Gastroesophageal sphincter (tissue), 4 donors: ENCODE measurements at places on chromosomes 1 and 21. TPM values are rescaled to one million over a fixed set of nuclear protein-coding genes. Genes with fewer than 3 reads are reported as not detected.
A peak's percentile ranks its signal among the peaks of the same experiment; 100 is the strongest.

DNA sequence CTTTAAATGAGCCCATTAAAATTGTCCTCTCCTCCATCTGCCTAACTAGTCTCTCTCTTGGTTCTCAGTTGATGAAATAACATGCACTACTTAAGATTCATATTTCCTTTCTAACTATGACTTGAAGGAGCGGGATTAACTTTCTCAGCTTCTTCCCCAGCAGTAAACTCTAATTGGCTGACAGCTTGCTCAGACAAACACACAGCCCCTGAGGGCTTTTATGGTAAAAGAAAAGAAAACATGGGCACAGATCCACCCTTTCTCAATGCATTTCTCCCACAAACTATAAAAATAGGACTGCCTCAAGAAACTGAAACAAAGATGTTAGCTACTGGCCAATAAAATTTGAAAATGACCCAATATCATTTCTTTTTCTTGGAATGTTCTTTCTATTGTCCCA, 703.1 kb downstream of the ADGRL2 start:
- no peak overlapping the region for H3K4me3 ChIP-seq
- H3K27ac ChIP-seq = no peak overlapping the region
- ATAC-seq = no peak

DNA sequence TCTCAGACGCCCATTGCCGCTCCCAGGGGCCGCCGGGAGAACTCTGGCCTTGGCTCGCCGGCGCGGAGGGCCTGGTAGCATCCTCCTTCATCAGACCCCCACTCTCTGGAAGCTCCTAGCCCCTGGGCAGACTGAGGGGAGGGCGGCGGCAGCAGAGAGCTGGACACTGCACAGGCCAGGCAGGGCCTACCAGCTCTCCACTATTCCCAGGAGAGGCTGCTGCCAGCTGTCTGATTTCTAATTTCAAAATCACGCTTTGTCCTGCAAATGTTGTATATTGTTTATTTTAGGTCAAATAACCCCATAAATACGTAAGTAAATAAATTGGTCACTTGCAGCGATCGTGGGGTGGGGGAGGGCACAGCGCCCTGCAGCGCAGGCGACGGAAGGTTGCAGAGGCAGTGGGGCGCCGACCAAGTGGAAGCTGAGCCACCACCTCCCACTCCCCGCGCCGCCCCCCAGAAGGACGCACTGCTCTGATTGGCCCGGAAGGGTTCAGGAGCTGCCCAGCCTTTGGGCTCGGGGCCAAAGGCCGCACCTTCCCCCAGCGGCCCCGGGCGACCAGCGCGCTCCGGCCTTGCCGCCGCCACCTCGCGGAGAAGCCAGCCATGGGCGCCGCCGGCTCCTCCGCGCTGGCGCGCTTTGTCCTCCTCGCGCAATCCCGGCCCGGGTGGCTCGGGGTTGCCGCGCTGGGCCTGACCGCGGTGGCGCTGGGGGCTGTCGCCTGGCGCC, at the start of gene MTARC1:
TSS of gene MTARC1 (plus strand) at position 577 of the 732 bp plus-strand sequence. CDS start at position 609, 32 bp downstream.
- ATAC-seq = peak; percentile 75
- peaks cover 33% of the 10 kb centered on the region for H3K36me3 ChIP-seq
- peak within 1 kb of the TSS; percentile 78 for H3K4me3 ChIP-seq
- H3K4me1 ChIP-seq = peaks cover 6% of the 10 kb centered on the region
- H3K27ac ChIP-seq = peak within 1 kb of the TSS; percentile 48

GRCh38 chr1:41629141-41629540, 144.7 kb upstream of the EDN2 start:
- ATAC-seq = no peak
- no peak overlapping the region for H3K4me3 ChIP-seq
- no peaks in the 10 kb centered on the region for H3K27me3 ChIP-seq
- no peaks in the 10 kb centered on the region for H3K36me3 ChIP-seq
- H3K4me1 ChIP-seq = peaks cover 13% of the 10 kb centered on the region

The RSBN1 gene
- total RNA-seq = 20.9 TPM

The SELL gene
- 2.1 TPM for total RNA-seq

DNA sequence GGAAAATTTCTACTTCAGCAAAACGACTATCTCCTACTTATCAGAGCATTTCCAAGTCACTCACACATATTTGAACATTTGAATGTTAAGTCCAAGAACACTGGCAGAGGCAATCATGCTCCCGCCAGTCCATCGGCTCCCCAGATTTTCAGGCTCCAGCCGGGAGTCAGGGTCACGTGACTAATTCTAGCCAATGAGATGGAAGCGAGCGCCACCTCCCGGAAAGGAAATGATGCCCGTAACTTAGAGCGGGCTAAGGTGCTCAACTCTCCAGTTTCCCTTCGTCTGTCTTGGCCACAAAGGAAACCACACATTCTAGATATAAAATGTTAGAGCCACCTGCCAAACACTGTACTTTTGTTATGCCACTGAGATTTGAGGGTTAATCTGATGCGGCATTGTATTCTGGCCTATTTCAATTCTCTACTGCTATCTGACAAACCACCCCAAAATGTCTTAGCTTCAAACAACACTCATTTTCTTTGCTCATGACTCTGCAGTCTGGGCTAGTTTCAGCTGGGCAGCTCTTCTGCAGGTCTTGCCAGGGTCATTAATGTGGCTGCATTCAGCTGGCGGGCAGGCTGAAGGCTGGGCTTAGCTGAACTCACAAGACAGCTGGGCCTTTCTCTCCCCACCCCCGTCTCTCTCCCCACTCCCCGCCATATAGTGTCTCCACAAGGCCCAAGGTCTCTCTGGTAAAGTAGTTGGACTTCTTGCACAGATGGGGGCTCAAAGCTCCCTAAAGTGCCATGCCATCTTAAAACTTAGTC, 16.5 kb upstream of the LHX4 start:
- no peaks in the 10 kb centered on the region for H3K36me3 ChIP-seq
- H3K27ac ChIP-seq = no peak overlapping the region
- H3K4me1 ChIP-seq = no peaks in the 10 kb centered on the region
- peaks cover 15% of the 10 kb centered on the region for H3K27me3 ChIP-seq
- no peak overlapping the region for H3K4me3 ChIP-seq

- peak overlapping the region; percentile 84 for H3K4me3 ChIP-seq
- peaks cover 7% of the 10 kb centered on the region for H3K4me1 ChIP-seq
- no peaks in the 10 kb centered on the region for H3K27me3 ChIP-seq
- H3K36me3 ChIP-seq = no peaks in the 10 kb centered on the region
Observed at GRCh38 chr21:37367336-37367702, 746 bp downstream of the DYRK1A start.

- no peak overlapping the region for H3K4me3 ChIP-seq
- H3K4me1 ChIP-seq = peaks cover 3% of the 10 kb centered on the region
- H3K27me3 ChIP-seq = no peaks in the 10 kb centered on the region
- H3K27ac ChIP-seq = no peak overlapping the region
- H3K36me3 ChIP-seq = no peaks in the 10 kb centered on the region
Observed at GRCh38 chr1:112692681-112693080, 14.2 kb downstream of the RHOC start.

DNA sequence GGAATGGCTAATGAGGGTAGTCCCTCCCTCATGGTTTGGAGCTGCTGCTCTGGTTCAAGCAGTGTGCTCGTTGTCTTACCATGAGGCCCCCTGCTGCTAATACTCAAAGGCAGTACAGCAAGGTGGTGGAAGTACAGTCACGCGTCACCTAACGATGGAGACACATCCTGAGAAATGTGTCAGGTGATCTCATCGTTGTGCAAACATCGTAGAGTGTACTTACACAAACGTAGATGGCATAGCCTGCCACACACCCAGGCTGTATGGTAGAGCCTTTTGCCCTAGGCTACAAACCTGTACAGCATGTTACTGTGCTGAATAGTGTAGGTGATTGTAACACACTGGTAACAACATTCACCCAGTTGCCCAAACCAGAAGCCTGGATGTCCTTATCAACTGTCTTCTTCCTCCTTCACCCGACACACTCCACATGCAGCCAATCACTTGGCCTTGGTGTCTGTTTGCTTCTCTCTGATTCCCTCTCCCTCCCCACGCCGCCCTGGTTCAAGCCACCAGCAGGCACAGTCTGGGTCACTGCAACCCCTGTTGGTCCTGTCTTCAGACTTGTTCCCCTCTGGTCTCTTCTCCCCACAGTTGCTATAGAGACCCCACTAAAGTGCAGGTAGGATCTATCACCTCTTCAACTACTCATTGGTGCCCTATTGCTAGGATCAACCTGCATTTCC, 6.0 kb upstream of the KCNA2 start:
- no peaks in the 10 kb centered on the region for H3K36me3 ChIP-seq
- H3K27me3 ChIP-seq = peaks cover 88% of the 10 kb centered on the region
- H3K4me3 ChIP-seq = no peak overlapping the region
- H3K27ac ChIP-seq = no peak overlapping the region
- H3K4me1 ChIP-seq = peaks cover 11% of the 10 kb centered on the region
- no peak for ATAC-seq

GRCh38 chr1:1601564-1602303, 1.8 kb upstream of the FNDC10 start:
- no peak overlapping the region for H3K27ac ChIP-seq
- H3K27me3 ChIP-seq = peaks cover 84% of the 10 kb centered on the region

The PLEKHM2 gene
- total RNA-seq = 32.1 TPM

- H3K36me3 ChIP-seq = no peaks in the 10 kb centered on the region
- no peak for ATAC-seq
- peaks cover 9% of the 10 kb centered on the region for H3K4me1 ChIP-seq
- H3K27ac ChIP-seq = no peak overlapping the region
Observed at GRCh38 chr21:44511219-44511937, 28.6 kb downstream of the KRTAP10-1 start.

DNA sequence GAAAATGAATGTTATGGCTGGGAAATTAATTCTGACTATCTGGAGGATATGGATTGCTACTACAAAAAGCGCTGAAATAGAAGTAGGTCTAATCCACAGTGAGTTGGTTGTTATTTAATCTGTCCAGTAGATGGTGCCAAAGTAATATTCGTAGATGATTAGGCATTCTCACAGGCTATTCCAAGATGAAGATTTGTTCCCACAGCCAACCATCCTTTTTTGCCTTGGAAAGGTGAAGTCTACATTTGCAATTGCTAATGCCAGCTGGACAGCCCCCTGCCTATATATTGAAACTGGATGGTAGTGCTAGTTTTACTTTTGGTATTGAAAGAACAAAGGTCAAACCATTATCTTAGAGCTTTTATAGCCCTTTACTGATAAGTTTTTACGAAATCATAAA, 43.8 kb downstream of the RBM11 start:
- no peaks in the 10 kb centered on the region for H3K4me1 ChIP-seq
- ATAC-seq = no peak
- no peak overlapping the region for H3K4me3 ChIP-seq
- no peaks in the 10 kb centered on the region for H3K36me3 ChIP-seq
- H3K27ac ChIP-seq = no peak overlapping the region

The TTC22 gene
- total RNA-seq = 0.93 TPM

- ATAC-seq = no peak
- no peak overlapping the region for H3K27ac ChIP-seq
- peaks cover 18% of the 10 kb centered on the region for H3K4me1 ChIP-seq
- H3K36me3 ChIP-seq = no peaks in the 10 kb centered on the region
Observed at GRCh38 chr1:116166011-116166571, 54.9 kb downstream of the MAB21L3 start.

DNA sequence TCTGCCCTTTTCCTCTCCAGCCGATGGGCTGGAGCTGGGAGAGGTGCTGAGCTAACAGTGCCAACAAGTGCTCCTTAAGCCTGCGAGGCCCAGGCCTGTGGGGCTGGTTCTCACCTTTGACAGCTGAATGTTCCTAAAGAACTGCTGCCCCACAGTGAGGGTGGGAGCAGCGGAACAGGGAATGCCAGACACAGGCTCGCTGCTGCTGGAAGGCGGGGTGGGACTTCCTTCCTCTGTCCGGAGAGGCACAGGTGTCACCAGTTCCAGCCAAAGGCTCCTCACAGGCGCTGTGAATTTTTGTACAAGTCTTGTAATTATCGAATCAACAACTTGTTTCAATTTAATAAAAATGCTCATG, 47.1 kb downstream of the COQ8A start:
- H3K27me3 ChIP-seq = no peaks in the 10 kb centered on the region
- no peaks in the 10 kb centered on the region for H3K36me3 ChIP-seq
- no peak overlapping the region for H3K27ac ChIP-seq
- ATAC-seq = no peak

DNA sequence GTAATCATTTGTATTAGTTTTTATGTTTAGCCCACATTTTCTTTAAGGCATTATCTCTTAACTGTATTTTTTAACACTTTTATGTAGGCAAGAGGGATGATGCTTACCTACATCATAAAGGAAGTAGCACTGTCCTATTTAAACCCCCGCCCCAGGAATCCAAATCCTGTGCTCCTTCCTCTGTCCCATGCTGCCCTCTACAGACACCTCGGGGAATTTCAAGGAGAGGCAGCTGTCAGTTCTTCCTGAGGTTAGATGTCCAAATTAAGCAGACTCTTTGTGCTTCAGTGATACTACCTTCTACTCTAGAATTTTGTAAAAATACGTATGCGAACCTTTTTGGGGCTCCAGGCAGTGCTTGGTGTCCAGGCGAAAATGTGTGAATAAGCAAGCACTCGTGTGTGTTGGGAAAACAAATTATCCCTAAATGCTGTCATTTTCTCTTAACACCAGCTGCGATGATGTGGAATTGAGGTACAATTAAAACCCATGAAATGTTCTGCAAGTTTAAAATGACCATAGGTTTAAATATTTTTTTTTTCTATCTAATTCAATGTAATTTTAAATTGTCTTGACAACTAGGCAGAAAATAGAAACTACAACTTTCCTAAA, 19.2 kb downstream of the CRCT1 start:
- no peaks in the 10 kb centered on the region for H3K4me1 ChIP-seq
- no peak for ATAC-seq
- peaks cover 25% of the 10 kb centered on the region for H3K27me3 ChIP-seq
- no peak overlapping the region for H3K4me3 ChIP-seq

DNA sequence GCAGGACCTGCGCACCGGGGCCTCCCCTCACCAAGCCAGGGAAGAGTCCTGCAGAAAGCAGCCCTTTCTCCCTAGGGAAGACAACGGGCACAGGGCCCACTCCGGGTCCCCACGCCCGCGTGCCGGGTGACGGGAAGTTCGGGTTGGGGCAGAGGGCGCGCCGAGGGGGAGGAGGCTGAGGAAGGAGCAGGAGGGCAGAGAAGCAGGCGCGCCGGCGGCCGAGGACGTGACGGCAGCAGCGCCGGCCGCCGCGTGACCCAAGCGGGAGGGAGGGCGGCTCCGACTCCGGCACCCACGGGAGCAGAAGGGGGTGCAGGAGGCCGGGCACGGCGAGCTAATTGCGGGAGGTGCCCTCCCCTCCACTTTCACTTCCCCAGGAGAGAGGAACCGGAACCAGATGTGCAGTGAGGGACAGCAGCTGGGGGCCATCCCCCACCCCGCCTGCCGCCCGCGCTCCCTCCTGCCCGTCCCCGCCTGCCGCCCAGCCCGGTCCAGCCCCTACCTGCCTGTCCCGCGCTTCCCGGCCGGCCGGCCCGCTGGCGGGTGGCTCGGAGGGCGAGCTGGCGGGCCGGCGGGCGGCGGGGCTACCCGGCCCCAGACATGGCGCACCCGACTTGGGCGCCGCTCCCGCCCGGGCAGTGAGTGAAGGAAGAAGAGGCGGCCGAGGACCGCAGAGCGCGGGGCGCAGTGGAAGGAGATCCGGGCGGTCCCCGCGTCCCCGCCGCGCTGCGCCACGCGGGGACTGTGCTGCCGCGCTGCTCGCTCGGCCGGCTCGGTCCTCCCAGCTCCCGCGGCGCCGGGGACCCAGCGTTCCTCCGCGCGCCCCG, 510 bp downstream of the DENND4B start:
- H3K36me3 ChIP-seq = no peaks in the 10 kb centered on the region
- peaks cover 9% of the 10 kb centered on the region for H3K4me1 ChIP-seq
- ATAC-seq = peak; percentile 86
- H3K27me3 ChIP-seq = no peaks in the 10 kb centered on the region

The MROH9 gene
- not detected for total RNA-seq

- H3K27me3 ChIP-seq = peaks cover 7% of the 10 kb centered on the region
- no peak for ATAC-seq
- H3K4me1 ChIP-seq = peaks cover 60% of the 10 kb centered on the region
- H3K27ac ChIP-seq = peak overlapping the region; percentile 98
- H3K4me3 ChIP-seq = peak overlapping the region; percentile 45
Observed at GRCh38 chr1:29123053-29123886, 433 bp downstream of the TMEM200B start.
